HFFc6 (cell line): ENCODE measurements at places on chromosomes 11 and 22. TPM values are rescaled to one million over a fixed set of nuclear protein-coding genes. Genes with fewer than 3 reads are reported as not detected.
A peak's percentile ranks its signal among the peaks of the same experiment; 100 is the strongest.

DNA sequence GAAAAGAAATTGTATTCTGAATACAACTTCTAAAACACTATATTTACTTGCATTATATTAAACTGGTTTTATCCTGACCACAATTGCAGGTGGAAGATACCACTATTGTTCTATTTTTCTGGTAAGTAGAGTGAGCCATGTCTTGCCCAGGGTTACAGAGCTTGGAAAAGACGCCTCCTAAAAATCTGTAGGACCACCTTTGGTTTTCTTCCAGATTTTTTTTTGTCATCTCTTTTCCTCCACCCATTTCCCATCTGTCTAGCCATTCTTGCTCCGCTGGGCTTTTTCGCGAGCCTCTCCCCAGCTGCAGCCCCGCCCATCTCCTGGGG lies 294 bp upstream of the MTMR3 start:
- no peak for DNase-seq

- DNase-seq: no peak
These were observed 21.3 kb downstream of the OR51F1 start for GRCh38 chr11:4748438-4748837.

- no peak for DNase-seq
These were observed 80.3 kb downstream of the CADM1 start for GRCh38 chr11:115423728-115424459.

The OTOG gene
- total RNA-seq: not detected in 3 replicates

The SLC25A18 gene
- not detected in 3 replicates for total RNA-seq

DNA sequence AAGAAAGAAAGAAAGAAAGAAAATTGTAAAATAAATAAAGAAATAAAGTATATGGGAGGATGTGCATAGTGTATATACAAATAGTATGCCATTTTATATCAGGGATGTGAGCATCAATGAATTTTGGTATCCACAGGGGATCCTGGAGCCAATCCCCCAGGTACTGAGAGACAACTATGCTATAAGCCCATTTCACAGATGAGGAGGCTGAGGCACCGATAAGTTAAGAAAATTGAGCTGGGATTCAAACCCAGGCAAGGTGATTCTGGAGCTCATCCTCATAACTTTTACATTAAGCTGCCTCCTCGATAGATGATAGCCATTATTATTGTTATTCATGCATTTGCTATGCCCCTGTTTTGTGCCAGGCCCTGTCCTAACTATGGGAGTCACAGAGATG lies 47.0 kb upstream of the ACCSL start:
- no peak for DNase-seq

DNA sequence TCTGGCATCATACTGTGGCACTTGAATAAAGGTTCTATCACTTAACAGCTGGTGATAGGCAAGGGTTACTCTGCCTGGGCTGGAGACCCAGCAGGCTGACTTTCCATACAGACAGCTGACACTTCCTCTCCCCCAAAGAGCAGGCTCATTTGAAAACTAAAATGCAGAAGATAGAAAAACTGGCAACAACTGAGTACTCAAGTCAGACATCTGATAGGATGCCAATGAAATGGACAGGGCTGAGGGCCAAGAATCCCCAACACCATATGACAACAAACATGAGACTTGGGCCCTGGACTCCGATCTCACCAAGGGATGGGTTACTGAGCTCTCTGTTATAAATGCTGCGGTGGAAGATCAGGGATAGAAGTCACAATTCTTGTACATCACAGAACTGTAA lies 237.2 kb downstream of the LRRC4C start:
- DNase-seq: no peak

GRCh38 chr11:32259641-32260081 lies 168.8 kb downstream of the RCN1 start:
- no peak for DNase-seq

DNA sequence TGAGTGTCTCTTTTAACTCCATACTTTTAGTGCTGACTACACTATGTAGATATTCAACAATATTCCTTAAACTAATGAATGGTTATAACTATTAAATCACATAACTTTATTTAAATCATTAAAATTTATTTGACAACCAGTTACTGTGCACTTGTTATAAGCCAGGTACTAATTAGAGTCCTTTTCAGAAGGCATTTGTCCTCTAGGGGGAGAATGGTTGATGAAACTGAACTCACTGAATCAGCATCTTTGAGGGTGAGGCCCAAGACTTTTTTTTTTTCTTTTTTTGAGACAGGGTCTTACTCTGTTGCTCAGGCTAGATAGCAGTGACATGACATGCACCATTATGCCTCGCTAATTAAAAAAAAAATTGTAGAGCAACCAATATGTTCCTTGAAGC lies 515.6 kb upstream of the CCDC90B start:
- DNase-seq: no peak

The NLRP14 gene
- total RNA-seq: not detected in 3 replicates

The SAA4 gene
- total RNA-seq: not detected in 3 replicates

- DNase-seq: no peak
These were observed 1.7 kb upstream of the TMEM135 start for GRCh38 chr11:87035976-87036583.

GRCh38 chr11:67673358-67673757 lies 1.1 kb downstream of the ALDH3B2 start:
- DNase-seq: no peak

The TP53AIP1 gene
- total RNA-seq: not detected in 3 replicates

DNA sequence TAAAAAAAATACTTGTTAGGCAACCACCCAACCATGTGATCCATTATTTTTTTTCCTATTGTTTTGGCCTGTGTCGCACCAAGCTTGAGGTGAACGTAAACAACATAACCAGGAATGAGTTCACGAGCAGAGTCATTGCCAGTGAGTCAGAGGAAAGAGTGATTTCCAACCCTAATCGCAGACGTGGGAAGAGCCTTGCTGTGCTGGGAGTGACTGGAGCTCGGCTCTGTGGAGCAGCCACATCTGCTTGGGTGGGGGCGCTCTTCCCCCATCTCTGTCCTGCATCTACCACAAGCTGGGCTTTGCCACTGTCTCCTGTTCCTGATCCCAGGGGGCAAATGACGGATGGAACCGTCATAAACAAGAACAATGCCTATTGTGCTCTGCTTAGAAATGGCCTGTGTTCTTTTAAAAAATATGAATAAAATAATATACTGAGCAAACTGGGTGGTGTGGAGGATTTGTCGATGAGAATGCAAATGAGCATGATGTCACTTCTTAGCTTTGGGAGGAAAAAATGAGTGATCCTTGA lies 210.0 kb downstream of the KIRREL3 start:
- peak; percentile 93 for DNase-seq

The PIM3 gene
- total RNA-seq: 16.8 to 18.8 TPM (median 18.6 TPM) in 3 replicates

- no peak for DNase-seq
These were observed at the start of gene TMPRSS5 for GRCh38 chr11:113705871-113706655. TSS of gene TMPRSS5 (minus strand) at chr11:113706308. CDS start at chr11:113706224, 84 bp downstream.

GRCh38 chr11:105799728-105800462 lies 190.0 kb downstream of the GRIA4 start:
- DNase-seq: no peak

The PHOX2A gene
- total RNA-seq: not detected in 3 replicates

DNA sequence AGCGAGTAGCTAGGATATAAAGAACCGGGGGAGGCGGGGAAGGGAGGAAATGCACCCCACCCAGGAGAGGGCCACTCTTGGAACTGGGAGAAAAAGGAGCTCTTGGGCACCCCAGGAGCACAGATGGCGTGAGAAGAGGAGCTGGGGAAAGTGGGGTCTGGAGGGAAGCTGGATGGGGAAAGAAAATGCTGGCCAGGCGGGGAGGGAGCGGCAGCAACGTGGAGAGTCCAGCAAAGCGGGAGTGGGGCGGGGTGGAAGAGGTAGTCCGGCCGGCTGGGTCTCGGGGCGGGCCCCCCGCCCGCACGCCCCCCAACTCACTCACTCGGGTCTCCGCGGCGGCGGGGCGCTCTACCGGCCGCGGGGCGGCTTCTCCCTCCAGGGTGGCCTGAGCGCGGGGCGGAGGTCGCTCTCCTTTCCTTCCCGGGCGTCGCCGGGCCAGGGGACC lies 522 bp downstream of the TOB2 start:
- no peak for DNase-seq

DNA sequence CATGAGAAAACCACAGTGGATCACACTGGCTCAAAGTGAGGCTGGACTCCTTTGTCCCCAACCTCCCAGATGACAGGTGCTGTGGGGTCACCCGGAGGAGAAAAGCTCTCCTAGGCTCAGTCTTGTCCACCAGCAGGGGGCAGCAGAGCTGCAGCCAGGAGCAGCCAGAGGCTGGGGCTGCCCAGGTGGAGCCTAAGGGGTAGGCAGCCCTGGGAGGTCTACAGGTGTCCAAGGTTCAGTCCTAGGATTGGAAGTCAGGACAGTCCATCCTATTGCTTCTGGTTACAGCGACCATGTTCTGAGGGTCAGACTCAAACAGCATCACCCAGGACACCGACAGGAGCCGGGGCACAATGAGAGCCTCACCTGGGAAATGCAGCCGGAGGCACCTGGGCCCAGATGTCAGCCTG lies 77.6 kb upstream of the IGLL5 start:
- no peak for DNase-seq

The SSTR3 gene
- total RNA-seq: not detected in 3 replicates

GRCh38 chr11:33633251-33634003 lies 67.2 kb downstream of the C11orf91 start:
- DNase-seq: peak; percentile 92

The ST14 gene
- total RNA-seq: not detected in 2 replicates

The TCN1 gene
- total RNA-seq: not detected in 2 replicates

DNA sequence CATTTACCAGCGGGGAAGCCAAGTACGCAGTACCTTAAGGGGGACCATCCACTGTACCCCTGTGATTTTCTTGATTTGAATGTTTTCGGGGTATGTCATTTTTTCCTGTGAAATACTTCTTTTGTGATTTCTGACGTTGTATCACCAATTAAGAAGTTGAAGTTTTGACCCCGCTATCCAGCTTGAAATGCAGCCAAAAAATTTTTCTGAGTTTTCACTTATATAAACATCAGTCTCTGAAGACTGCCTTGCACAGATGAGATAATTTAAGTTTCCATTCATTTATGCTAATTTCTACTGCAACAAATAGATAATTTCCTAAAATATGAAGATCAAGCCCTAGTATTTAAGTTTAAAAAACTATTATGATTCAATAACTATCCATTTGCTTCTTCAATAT lies 20.0 kb downstream of the CTSC start:
- no peak for DNase-seq

- DNase-seq: no peak
These were observed 105.7 kb downstream of the MICAL2 start for GRCh38 chr11:12216041-12216451.

DNA sequence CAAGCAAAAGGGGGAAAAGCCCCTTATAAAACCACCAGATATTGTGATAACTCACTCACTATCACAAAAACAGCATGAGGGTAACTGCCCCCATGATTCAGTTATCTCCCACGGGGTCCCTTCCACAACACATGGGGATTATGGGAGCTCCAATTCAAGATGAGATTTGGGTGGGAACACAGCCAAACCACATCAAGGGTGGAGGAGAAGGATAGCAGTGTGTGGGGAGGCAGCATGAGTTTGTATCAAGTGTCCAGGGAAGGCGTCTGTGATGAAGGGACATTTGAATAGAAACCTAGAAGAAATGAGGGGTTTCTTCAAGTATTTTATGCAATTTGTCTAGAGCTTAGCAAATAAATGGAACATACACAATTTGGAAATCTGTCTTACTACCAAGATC lies 98.2 kb downstream of the SLC1A2 start:
- no peak for DNase-seq

The FIBIN gene
- total RNA-seq: 40.8 to 89.9 TPM (median 84.3 TPM) in 3 replicates

The RNF141 gene
- total RNA-seq: 42.3 to 55.5 TPM (median 52.8 TPM) in 3 replicates

The CRYBB3 gene
- not detected in 2 replicates for total RNA-seq

The RGL4 gene
- total RNA-seq: not detected in 3 replicates

DNA sequence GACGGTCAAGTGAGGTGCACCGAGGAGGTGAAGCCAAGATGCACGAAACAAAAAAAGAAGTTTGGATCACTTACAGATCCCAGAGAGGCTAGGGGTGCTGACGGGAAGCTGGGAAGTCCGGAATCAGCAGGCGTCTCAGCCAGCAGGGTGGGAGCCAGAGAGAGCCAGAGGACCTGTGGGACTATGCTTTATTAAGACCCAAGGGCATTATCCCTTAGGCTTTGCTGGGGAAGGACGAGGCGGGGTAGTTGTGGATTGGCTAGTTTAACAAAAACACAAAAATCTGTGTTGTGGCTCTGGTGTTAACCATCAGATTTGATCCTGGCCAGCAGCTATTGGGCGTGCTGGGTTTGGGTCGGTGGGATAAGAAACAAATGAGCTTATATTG lies 427.1 kb downstream of the DYNC2H1 start:
- no peak for DNase-seq

GRCh38 chr11:37506531-37506930 lies 908.5 kb upstream of the RAG2 start:
- no peak for DNase-seq

GRCh38 chr22:24474221-24474620 lies 20.9 kb upstream of the UPB1 start:
- DNase-seq: peak; percentile 89

The GGTLC2 gene
- not detected in 3 replicates for total RNA-seq

The LRRC32 gene
- total RNA-seq: 0.57 and 0.86 TPM in 2 replicates

GRCh38 chr11:85886089-85887056 lies 31.2 kb downstream of the CCDC83 start:
- peak; percentile 73 for DNase-seq

DNA sequence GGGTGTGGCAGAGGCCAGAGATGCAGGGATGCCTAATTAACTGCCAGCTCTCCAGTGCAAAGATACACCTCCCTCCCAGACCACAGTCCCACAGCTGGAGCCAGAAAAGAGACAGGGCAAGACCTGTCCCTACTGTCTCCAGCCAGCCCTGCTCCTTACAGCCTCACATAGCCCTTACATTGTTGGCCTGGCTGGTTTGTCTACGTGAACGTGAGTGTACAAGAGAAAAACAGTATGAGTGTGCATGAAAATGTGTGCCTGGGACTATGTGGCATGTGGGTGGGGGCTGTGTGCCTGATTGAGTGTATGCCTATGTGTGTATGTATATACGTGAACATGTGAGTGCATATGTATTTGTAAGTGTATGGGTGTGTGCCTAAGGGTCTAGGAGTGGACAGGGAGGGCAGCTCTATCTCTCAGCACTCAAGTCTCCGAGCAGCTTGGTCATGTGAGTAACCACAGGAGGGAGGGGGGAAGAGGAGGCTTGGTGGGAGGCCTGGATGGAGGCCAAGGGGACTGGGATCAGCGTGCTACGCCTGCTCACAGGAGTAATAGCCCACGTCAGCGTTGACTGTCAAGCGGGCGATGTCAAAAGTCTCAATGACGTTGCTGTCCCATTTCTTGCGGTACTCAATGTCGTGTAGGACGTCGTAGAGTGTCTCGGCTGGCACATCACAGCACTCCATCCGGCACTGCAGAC lies 6.6 kb upstream of the ARAP1 start:
- no peak for DNase-seq

- no peak for DNase-seq
These were observed 14.5 kb upstream of the MMP20 start for GRCh38 chr11:102639656-102640055.
